Stimulated activated CD4-positive, alpha-beta T cell treated with anti-CD3 and anti-CD28 coated beads, TNF-alpha, amount 100 ng/mL, for 24 hours (primary cell): ENCODE measurements at places on chromosomes 6 and 20.
A peak's percentile ranks its signal among the peaks of the same experiment; 100 is the strongest.

DNA sequence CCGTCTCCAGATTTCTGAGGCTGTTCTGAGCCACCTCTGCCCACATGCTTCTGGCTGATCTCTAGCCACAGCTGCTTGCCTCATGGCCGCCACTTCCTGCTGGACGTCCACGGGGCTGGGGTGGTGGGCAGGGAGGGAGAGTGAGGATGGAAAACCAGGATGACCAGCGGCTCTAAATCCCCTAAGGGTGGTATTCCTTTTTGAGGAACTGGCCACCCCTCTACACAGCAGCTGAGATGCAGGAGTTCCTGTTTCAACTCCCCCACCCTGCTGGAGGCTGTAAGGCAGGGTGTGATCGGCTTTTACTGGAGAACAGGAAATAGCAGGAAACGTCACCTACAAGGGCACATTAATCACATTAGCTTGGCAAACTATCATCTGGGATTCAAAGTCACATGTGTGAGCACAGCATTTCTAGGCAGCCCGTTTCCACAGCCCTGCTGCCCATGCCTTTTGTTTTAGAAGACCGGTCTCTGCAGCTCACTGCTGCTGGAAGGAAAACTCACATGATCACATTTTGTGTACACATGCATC lies 181.6 kb upstream of the ECI2 start:
- no peak for DNase-seq

- no peak for DNase-seq
Observed at GRCh38 chr6:161489626-161490306, 215.9 kb upstream of the AGPAT4 start.

DNA sequence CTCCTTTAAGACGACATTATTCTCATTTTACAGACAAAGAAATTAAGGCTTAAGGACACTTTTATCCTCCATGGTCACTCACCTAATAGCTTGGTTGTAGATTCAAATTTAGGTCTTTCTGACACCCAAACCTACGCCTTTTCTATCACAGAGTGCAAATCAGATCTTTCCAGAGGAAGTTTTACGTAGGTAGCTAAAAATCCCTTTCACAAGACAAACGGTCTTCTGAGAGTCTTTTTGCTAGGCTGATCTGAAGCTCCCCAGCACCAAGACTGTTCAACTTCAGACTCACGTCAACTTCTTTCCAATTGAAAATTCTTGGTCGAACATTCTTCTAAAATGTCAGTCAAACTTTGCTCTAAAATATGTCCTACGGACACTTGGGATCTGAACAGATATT lies 46.5 kb downstream of the BLOC1S5 start:
- DNase-seq: no peak

DNA sequence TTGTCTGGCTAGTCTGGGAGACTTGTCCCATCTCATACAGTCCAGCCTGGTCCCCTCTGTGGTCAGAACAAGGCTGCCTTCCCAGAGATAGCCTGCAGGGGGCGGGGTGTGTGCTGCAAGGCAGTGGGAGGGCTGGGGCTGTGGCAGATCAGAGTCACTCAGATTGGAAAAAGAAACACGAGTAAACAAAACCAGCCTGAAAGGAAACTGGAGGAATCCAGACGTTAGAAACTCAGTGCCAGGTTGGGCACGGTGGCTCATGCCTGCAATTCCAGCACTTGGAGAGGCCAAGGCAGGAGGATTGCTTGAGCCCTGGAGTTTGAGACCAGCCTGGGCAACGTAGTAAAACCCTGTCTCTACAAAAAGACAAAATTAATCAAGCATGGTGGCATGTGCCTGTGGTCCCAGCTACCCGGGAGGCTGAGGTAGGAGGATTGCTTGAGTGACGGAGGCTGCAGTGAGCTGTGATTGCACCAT lies 20.2 kb downstream of the LEMD2 start:
- DNase-seq: peak; percentile 41

- DNase-seq: no peak
Observed at GRCh38 chr20:22826306-22827230, 208.5 kb upstream of the SSTR4 start.

GRCh38 chr6:45590226-45590625 lies 212.5 kb upstream of the SUPT3H start:
- no peak for DNase-seq

DNA sequence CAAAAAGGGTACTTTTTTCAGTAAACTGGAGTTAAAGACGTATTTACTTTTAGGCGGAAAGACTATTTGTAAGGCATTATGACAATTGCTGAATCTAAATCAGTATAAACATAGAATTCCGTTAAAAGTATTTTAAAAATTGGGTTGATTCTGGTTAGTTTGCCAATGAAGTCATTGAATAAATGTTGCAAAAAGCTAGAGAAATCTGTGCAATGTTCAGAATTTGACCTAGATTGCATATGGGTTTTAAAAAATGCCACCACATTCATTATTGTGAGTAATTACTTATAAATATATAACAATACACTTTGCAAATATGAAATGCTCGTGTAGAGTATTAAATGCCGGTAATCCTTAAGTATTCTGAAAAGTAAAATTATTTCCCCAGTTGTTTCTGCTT lies 116.5 kb upstream of the EEF1E1 start:
- no peak for DNase-seq

DNA sequence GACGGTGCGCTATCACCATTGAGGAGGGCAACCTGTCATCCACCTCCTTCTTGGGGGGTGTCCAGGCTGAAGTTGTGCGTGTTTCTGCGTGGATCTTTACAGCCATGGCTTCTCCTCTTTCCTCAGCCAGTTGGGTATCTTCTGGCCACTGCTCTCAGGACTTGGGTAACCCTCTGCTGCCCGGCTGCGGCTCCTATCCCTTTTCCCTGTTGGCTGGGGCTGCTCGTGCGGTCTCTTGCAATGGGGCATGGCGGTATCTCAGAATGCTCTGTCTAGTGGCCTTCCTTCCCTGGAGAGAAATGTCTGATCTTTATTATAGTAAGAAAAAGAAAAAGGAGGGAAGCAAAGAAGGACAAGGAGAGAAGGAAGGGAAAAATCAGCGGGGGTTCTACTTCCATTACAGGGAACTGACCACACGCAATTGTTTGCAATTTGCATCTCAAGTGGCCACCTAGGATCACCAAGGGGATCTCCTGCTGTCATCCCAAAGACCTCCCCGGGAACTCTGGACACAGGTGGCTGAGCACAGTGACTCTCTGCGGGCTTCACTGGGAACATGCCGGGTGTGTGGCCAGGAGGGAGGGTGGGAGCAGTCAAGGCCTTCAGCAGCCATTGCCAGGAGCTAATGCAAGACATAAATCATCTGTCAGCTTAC lies 60.8 kb downstream of the NPEPL1 start:
- no peak for DNase-seq

- no peak for DNase-seq
Observed at GRCh38 chr20:24095756-24096155, 107.2 kb upstream of the GGTLC1 start.

DNA sequence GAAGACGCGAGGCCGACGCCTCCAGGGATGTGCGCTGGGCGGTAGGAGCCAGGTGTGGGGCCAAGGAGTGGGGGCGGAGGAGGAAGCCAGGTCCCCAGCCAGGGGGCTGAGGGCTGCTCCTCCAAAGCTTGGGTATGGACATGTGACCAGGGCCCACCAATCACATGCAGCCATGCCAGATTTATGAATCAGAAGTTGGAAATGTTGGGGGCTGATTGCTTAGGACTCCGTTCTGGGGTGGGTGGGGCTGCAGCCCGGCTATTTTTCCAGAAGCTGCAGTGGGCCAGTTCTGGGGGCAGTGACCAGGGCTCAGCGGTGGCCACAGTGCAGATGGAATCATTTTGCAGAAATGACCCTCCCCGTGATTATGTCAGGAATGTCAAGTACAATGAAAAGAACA lies 96.0 kb downstream of the CEBPB start:
- DNase-seq: no peak

- no peak for DNase-seq
Observed at GRCh38 chr20:35030136-35030535, 62.5 kb downstream of the TRPC4AP start.

- DNase-seq: no peak
Observed at GRCh38 chr20:57899554-57899953, 189.7 kb upstream of the PMEPA1 start.

- no peak for DNase-seq
Observed at GRCh38 chr6:82507112-82507511, 143.5 kb downstream of the TPBG start.

GRCh38 chr20:11551479-11551878 lies 366.2 kb upstream of the BTBD3 start:
- DNase-seq: no peak

GRCh38 chr20:33664085-33664761 lies 2.1 kb downstream of the C20orf144 start:
- no peak for DNase-seq

- no peak for DNase-seq
Observed at GRCh38 chr6:26599591-26599990, 2.8 kb downstream of the ABT1 start.

DNA sequence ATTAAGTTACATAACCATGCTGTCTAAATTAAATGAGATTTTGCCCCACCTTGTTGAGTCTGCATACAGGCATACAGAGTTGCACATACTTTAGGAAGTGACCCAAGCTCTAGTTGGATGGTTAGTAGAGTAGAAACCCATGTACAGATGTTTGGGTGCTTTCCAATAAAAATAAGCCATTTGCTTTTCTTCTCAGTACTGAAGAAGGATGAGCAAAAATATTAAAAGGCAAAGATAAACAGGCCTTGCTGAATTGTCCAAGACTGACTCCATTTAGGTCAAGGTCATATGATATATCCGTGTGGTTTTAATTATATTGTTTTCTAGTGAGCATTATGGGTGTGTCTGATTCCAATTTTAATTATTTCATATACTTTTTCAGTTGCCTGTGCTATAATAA lies 589.4 kb downstream of the RFPL4B start:
- no peak for DNase-seq

- DNase-seq: no peak
Observed at GRCh38 chr6:73624896-73625295, 28.9 kb downstream of the SLC17A5 start.

- DNase-seq: no peak
Observed at GRCh38 chr20:60254901-60255411, 296.7 kb downstream of the CDH26 start.
